ENCODE measurements at places on chromosomes 1 and 21.

GRCh38 chr21:43343992-43344886 lies 82.7 kb downstream of the SIK1 start:
- peak; percentile 97 for DNase-seq

GRCh38 chr1:169184812-169185211 lies 78.3 kb downstream of the ATP1B1 start:
- DNase-seq, result peak; percentile 59

DNA sequence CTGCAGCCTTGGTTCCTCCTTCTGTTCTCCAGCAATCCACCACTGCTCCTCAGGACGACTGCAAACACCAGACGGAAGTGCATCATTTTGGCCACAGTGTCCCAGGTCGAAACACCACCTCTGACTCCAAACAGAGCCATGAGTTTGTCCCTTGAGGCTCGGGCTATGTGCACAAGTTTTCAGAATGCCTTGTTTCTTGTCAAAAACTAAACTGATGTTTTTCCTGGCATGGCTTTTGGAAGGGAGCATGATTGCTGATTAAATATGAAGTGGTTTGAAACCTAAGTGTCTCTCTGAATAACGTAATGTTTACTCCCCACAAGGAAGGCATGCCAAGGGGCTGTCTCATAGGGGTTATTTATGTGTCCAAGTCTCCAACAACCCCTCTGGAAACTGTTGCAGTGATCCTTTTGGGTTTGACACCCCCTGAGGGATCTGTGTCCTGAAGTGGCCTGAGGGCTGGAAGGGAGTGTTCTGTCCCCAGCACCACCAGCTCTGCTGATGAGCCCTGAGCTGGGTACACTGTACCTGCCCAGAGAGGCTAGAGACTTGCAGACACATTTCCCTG lies 132.7 kb downstream of the PLPP3 start:
- peak; percentile 5 for DNase-seq

DNA sequence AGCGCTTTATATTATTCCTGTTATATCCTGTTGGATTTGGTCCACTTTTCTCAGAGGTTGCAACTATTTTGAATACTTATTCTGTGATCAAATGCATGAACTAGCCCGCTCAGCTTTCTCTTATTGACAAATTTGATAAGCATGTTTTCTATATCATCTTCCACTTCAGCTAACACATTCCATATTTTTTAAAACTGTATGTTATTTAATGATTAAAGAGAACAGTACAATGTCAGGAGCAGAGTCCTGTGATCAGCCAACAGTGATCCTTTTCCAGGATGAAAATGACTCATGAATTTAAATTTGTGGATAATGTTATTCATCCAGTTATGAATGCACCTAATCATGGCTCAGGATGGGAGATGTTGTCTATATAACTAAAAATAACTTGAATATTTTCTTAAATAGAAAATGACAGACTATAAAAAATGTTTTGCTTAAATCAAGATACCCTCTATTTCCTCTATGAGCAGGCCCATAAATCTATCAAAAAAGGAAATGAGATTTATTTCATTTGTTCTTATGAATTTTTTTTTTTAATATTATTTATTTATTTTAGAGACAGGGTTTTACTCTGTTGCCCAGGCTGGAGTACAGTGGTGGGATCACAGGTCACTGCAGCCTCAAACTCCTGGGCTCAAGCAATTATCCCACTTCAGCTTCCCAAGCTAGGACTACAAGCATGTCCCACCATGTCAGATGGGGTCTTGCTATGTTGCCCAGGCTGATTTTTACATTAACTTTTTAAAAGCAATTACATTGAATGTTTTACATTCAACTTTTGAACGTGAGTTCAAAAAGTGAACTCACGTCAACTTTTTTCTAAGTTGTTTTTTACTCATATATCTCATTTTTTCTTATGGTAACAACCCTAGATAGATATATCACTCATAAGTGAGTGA lies 12.5 kb downstream of the BPNT1 start:
- DNase-seq, result no peak

DNA sequence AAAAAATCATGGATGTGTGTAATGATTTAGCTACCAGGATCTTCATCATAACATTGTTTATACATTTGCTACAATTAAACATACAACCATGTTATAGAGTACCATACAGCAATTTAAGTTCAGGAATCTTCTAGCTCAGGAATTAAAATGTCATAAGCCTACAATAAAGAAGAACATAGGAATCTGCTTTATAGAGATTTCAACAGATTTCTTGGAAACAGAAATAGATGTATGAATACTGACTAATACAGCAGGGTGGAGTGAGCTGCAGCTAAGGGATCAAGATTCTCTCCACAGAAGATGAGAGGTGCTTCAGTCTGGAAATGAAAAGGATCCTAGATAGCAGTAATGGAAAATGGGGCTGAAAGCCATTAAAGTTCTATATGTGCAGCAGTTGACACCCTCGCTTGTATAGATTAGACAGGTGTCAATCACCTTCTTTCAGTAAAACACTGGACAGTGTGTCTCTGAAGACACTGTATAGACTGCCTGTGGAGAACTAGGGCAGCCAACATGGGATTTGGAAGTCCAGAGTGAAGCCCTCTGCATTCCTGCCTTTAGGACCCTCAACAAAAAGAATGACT lies 73.9 kb downstream of the DNTTIP2 start:
- no peak for DNase-seq

GRCh38 chr1:221740993-221741702 lies 741 bp downstream of the DUSP10 start:
- peak; percentile 81 for DNase-seq

- no peak for DNase-seq
Measured at GRCh38 chr1:54559111-54559548, 11.1 kb downstream of the ACOT11 start.

DNA sequence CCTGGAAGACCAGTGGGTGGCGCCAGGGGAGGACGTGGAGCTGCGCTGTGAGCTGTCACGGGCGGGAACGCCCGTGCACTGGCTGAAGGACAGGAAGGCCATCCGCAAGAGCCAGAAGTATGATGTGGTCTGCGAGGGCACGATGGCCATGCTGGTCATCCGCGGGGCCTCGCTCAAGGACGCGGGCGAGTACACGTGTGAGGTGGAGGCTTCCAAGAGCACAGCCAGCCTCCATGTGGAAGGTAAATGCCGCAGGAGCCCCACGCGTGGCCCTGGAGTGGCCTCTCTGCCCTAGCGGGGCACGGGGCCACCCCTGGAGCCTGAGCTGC lies 75.2 kb downstream of the OBSCN start:
- no peak for DNase-seq

- no peak for DNase-seq
Measured at GRCh38 chr1:94777281-94777680, 42.9 kb upstream of the SLC44A3 start.

GRCh38 chr1:198771563-198772153 lies 132.8 kb downstream of the PTPRC start:
- DNase-seq, result peak; percentile 82

GRCh38 chr1:73593364-73593763 lies 604.6 kb downstream of the LRRIQ3 start:
- DNase-seq, result peak; percentile 33

- DNase-seq, result peak; percentile 61
Measured at GRCh38 chr1:67347688-67348472, 40.2 kb downstream of the IL12RB2 start.

- no peak for DNase-seq
Measured at GRCh38 chr1:183027031-183027430, 3.8 kb downstream of the LAMC1 start.

DNA sequence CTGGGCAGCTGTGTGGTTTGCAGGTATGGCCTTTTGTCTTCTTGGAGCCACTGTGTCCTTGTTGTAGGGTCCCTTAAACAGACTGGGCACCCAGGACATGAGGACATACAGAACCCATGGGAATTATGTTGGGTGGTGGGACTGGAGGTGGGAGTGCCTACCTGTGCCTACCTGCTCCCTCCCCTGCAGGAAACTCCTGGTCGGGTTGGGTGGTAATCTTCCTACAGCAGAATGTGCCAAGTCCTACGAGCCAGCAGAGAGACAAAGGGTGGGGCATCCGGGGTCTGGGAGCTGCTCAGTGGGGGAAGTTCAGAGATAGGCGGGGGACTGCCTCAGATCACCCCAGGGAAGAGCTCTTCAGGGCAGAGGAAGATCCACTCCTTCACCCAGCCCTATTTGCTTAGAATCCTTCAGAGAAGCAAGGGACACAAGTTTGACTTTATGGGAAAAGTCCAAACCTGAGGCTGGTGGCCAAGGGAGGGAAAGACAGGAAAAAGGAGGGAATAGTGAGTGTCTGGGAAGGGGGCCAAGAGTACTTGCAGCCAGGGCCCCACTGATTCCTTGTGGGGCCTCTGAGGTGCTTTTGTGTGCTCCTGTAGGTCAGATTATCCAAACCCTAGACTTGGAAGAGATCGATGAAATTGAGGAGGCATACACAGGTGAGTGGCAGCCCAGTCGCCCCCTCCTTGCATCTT lies 58.3 kb downstream of the KIF21B start:
- DNase-seq, result no peak

GRCh38 chr1:42165511-42166210 lies 1.1 kb upstream of the GUCA2A start:
- DNase-seq, result peak; percentile 96

Data from NCI-H69 (cell line).